ENCODE measurements at places on chromosomes 7 and 10.

DNA sequence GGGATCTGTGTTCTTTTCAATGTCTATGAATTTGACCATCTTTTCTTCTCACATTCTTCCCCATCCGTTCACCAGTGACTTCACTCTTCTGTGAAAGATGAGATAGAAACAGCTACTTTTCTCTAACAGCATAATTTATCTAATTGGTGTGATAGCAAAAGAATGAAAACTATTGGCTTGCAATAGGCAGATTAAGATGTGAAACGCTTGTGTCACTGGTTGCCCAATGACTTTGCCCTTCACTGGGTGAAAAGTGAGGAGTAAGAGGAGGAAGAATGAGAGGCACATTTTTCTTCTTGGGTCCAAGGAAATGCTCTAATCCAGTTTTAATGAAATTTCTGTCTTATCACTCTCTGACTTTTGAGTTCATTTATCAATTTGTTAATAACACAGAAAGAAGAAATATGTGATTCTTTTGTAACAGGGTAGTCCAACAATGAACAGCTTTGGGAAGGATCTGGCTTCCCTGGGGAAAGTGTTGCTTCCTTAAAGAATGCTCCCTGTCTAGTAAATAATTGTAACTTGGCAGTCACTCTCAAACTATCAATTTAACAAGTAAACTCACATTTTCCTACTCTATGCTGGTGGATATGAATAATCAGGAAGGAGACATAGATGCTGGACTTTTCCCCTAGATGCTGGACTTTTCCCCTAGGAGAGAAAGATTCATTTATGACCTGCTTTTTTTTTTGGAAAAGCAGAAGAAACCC, 35.1 kb downstream of the BET1 start:
- no peak for DNase-seq
- no peak overlapping the region for H3K4me3 ChIP-seq
- H3K27me3 ChIP-seq = no peaks in the 10 kb centered on the region
- no peaks in the 10 kb centered on the region for H3K4me1 ChIP-seq

- no peak overlapping the region for H3K4me3 ChIP-seq
- H3K4me1 ChIP-seq = no peaks in the 10 kb centered on the region
- H3K27ac ChIP-seq = no peak overlapping the region
Measured at GRCh38 chr7:112079673-112080072, 126.5 kb downstream of the DOCK4 start.

- H3K4me1 ChIP-seq = no peaks in the 10 kb centered on the region
- H3K36me3 ChIP-seq = no peaks in the 10 kb centered on the region
- DNase-seq = no peak
- H3K27ac ChIP-seq = no peak overlapping the region
- no peaks in the 10 kb centered on the region for H3K27me3 ChIP-seq
Measured at GRCh38 chr10:44425466-44425865, 40.6 kb upstream of the CXCL12 start.

GRCh38 chr10:72832701-72833100, 60.8 kb upstream of the OIT3 start:
- no peak overlapping the region for H3K4me3 ChIP-seq
- no peaks in the 10 kb centered on the region for H3K36me3 ChIP-seq
- H3K27ac ChIP-seq = peak overlapping the region; percentile 63
- no peaks in the 10 kb centered on the region for H3K27me3 ChIP-seq
- no peak for DNase-seq

DNA sequence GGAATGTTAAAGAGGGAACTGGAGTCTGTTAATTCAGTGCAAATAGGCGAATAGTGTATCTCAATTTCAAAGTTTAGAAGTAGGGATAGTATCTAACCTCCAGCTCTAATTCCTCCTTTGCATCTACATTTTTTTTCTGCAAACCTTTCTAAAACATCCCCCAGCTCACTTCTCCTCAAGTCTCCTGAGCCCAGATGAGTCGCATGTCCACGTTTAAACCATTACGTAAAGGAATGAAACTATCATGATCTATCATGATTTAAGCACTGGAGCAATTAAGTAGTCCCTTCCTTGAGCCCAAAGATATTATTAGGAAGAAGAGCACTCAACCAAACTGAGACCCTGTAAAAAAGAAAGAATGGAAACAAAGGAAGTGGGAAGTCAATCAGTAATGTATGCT, 29.9 kb downstream of the GPR22 start:
- H3K36me3 ChIP-seq = no peaks in the 10 kb centered on the region
- no peak overlapping the region for H3K27ac ChIP-seq
- no peak overlapping the region for H3K4me3 ChIP-seq
- H3K27me3 ChIP-seq = no peaks in the 10 kb centered on the region
- H3K4me1 ChIP-seq = no peaks in the 10 kb centered on the region

GRCh38 chr10:1050145-1050544, 1.2 kb upstream of the IDI1 start:
- peak overlapping the region; percentile 82 for H3K4me3 ChIP-seq
- no peaks in the 10 kb centered on the region for H3K4me1 ChIP-seq
- peak overlapping the region; percentile 99 for H3K27ac ChIP-seq
- no peak for DNase-seq
- no peaks in the 10 kb centered on the region for H3K27me3 ChIP-seq

- H3K4me1 ChIP-seq = no peaks in the 10 kb centered on the region
- DNase-seq = no peak
- no peaks in the 10 kb centered on the region for H3K36me3 ChIP-seq
- no peaks in the 10 kb centered on the region for H3K27me3 ChIP-seq
- no peak overlapping the region for H3K4me3 ChIP-seq
Measured at GRCh38 chr7:44625526-44626471, 19.4 kb downstream of the OGDH start.

DNA sequence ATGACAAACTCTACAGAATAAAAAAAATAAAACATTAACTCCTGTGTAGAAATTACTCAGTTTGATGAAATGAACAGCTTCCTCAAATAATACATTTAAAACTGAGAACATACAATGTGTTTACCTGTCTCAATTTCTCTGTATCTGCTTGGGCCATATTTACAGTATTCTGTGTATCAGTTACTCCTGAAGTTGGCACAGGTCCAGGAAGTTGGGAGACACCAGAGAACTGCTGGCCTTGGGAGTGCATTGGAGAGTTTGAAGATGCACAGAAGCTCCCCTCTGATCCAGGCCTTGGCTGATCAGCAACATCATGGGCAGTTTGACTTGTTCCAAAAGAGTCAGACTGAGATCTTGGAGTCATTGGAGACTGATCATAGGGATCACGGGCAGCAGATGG, 155.1 kb downstream of the GALNT11 start:
- DNase-seq = peak; percentile 29
- no peak overlapping the region for H3K27ac ChIP-seq
- H3K4me3 ChIP-seq = no peak overlapping the region
- H3K27me3 ChIP-seq = no peaks in the 10 kb centered on the region
- no peaks in the 10 kb centered on the region for H3K4me1 ChIP-seq
- no peaks in the 10 kb centered on the region for H3K36me3 ChIP-seq

- no peak overlapping the region for H3K4me3 ChIP-seq
- H3K4me1 ChIP-seq = no peaks in the 10 kb centered on the region
- no peak for DNase-seq
- no peaks in the 10 kb centered on the region for H3K27me3 ChIP-seq
- H3K27ac ChIP-seq = no peak overlapping the region
Measured at GRCh38 chr10:44341886-44342285, 43.0 kb downstream of the CXCL12 start.

- H3K4me1 ChIP-seq = no peaks in the 10 kb centered on the region
- no peak overlapping the region for H3K27ac ChIP-seq
- no peaks in the 10 kb centered on the region for H3K36me3 ChIP-seq
- H3K27me3 ChIP-seq = no peaks in the 10 kb centered on the region
Measured at GRCh38 chr10:52586710-52587109, 185.9 kb downstream of the MBL2 start.

- no peaks in the 10 kb centered on the region for H3K36me3 ChIP-seq
- peak overlapping the region; percentile 58 for H3K4me3 ChIP-seq
- H3K27ac ChIP-seq = peak overlapping the region; percentile 57
- DNase-seq = peak; percentile 17
- no peaks in the 10 kb centered on the region for H3K27me3 ChIP-seq
Measured at GRCh38 chr10:117004227-117005025, 561 bp downstream of the SHTN1 start.

- no peak overlapping the region for H3K4me3 ChIP-seq
- no peaks in the 10 kb centered on the region for H3K36me3 ChIP-seq
- H3K27me3 ChIP-seq = no peaks in the 10 kb centered on the region
- no peak overlapping the region for H3K27ac ChIP-seq
- no peaks in the 10 kb centered on the region for H3K4me1 ChIP-seq
Measured at GRCh38 chr7:26044320-26044719, 107.7 kb upstream of the NFE2L3 start.

DNA sequence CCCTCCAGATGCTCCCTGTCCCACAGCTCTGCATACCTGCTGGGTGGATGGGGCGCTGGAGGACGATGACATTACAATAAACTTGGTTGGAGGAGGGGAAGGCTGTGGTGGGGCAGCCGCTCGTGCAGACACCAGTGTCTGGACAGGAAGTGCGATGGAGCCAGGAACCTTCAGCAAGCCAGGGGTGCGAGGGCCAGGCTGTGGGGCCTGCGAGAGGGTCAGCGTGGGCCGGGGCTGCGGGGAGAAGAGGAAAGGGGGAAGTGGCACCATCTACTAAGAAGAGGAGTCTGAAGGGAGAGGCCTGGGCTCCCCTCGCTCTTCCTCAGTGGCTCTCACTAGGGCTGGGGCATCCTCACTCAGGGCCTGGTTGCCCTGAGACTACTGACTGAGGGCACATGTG, 6.4 kb downstream of the AP4M1 start:
- H3K27me3 ChIP-seq = no peaks in the 10 kb centered on the region
- no peak overlapping the region for H3K27ac ChIP-seq
- H3K36me3 ChIP-seq = no peaks in the 10 kb centered on the region
- no peak for DNase-seq

DNA sequence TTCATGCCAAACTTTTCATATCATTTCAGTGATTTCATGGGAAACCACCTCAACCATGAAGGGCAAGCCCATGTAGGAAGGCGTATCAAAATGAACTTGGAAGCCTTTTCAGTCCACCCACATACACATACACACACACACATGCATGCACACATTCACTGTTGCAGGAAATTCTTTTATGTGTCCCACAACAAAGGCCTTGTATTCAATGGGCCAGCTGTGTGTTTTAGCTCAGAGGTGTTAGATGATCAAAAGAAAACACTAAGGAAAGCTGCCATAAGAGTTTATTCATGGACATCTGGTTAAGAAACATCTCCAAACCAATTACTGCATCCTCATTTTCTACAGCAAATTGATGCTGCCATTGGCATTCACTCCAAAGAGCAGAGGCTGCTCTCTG, 74.4 kb upstream of the STK17A start:
- H3K36me3 ChIP-seq = no peaks in the 10 kb centered on the region
- H3K27ac ChIP-seq = no peak overlapping the region
- DNase-seq = no peak

GRCh38 chr7:103101543-103101942, 26.6 kb downstream of the ARMC10 start:
- H3K27ac ChIP-seq = no peak overlapping the region
- H3K4me3 ChIP-seq = no peak overlapping the region
- H3K27me3 ChIP-seq = no peaks in the 10 kb centered on the region
- no peaks in the 10 kb centered on the region for H3K4me1 ChIP-seq
- H3K36me3 ChIP-seq = no peaks in the 10 kb centered on the region

- DNase-seq = no peak
- no peaks in the 10 kb centered on the region for H3K36me3 ChIP-seq
- no peak overlapping the region for H3K27ac ChIP-seq
- no peaks in the 10 kb centered on the region for H3K4me1 ChIP-seq
- H3K4me3 ChIP-seq = no peak overlapping the region
Measured at GRCh38 chr10:78740976-78741915, 327.5 kb upstream of the ZMIZ1 start.

GRCh38 chr7:55517191-55517633, 55.1 kb downstream of the VOPP1 start:
- H3K27ac ChIP-seq = no peak overlapping the region
- no peak overlapping the region for H3K4me3 ChIP-seq
- H3K4me1 ChIP-seq = no peaks in the 10 kb centered on the region

- H3K36me3 ChIP-seq = no peaks in the 10 kb centered on the region
- H3K4me3 ChIP-seq = no peak overlapping the region
- DNase-seq = no peak
- H3K4me1 ChIP-seq = no peaks in the 10 kb centered on the region
- H3K27me3 ChIP-seq = no peaks in the 10 kb centered on the region
- H3K27ac ChIP-seq = no peak overlapping the region
Measured at GRCh38 chr7:137774793-137775201, 72.0 kb downstream of the DGKI start.

GRCh38 chr10:24385776-24386175, 176.8 kb downstream of the KIAA1217 start:
- no peak for DNase-seq
- no peak overlapping the region for H3K27ac ChIP-seq
- no peaks in the 10 kb centered on the region for H3K4me1 ChIP-seq
- H3K36me3 ChIP-seq = no peaks in the 10 kb centered on the region
- no peak overlapping the region for H3K4me3 ChIP-seq

DNA sequence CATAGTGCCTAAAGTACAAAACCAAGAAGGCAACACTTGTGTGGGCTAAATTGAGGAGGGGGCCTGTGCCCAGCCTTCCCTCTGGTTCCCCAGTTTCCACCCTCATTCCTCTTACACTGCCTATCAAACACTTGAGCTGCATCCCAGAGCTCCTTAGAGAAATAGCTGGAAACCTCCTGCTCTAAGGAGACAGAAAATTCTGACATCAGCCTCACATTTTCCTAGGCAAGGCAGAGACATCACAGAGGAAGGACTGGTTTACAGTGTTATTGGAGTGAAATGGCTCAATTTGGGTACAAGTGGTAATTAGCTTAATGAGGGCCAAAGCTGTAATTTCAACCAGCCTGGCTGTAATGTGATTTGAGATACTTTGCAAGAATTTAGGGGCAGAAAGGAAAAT, 192.3 kb upstream of the AOAH start:
- DNase-seq = no peak
- no peak overlapping the region for H3K27ac ChIP-seq
- no peaks in the 10 kb centered on the region for H3K4me1 ChIP-seq
- H3K27me3 ChIP-seq = no peaks in the 10 kb centered on the region
- no peak overlapping the region for H3K4me3 ChIP-seq

DNA sequence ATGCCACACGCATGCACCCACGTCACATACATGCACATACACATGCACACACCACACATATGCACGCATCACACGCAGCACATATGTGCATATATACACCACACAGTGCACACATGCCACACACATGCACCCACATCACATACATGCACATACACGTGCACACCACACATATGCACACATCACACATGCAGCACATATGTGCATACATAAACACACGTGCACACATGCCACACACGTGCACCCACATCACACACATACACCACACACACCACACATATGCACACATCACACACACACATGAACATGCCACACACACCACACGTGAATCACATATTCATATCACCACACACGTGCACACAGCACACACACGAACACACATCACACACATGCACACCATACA, 338.8 kb downstream of the PTPRN2 start:
- no peak for DNase-seq
- H3K27ac ChIP-seq = no peak overlapping the region
- H3K36me3 ChIP-seq = no peaks in the 10 kb centered on the region
- no peak overlapping the region for H3K4me3 ChIP-seq
- no peaks in the 10 kb centered on the region for H3K27me3 ChIP-seq
- H3K4me1 ChIP-seq = no peaks in the 10 kb centered on the region

DNA sequence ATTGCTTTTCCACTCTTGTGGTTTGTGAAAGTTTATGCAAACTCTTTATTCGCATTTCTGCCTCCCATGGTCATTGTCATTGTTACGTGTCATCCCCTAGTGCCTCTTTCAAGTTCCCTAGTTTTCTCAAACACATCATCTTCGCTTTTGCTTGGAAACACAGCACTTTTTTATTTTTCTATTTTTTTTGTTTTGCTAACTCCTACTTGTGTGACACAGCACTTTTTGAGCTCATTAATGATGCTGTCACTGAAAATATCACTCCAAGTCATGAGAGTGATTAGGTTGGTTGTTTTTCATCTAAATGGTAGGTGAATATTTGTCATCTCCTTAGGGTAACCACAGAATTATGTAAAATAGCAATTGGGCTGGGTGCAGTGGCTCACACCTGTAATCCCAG, 8.5 kb upstream of the STX1A start:
- H3K4me3 ChIP-seq = no peak overlapping the region
- no peak overlapping the region for H3K27ac ChIP-seq
- H3K36me3 ChIP-seq = no peaks in the 10 kb centered on the region
- H3K27me3 ChIP-seq = no peaks in the 10 kb centered on the region

All from uterus (tissue), 4 donors.